ENCODE measurements at places on chromosomes 3 and 15.

DNA sequence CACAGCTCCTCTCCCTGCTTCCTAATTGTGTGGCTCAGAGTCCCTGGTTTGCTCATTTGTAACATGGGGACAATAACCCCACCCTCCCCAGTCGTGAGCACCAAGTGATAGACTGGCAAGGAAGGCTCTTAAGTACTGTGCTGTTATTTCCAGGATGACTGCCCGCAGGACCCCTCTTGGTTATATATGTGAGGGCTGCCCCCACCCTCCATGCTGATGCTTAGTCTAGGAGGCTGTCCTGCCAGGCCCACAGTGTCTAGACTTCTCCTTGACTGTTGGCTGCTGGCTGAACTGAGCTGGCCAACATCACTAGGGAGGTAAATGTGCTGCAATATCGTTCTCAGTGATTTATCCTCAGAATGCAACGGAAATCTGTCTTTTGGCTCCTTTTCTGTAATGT lies 45.1 kb downstream of the RAB11A start:
- DNase-seq, result no peak

DNA sequence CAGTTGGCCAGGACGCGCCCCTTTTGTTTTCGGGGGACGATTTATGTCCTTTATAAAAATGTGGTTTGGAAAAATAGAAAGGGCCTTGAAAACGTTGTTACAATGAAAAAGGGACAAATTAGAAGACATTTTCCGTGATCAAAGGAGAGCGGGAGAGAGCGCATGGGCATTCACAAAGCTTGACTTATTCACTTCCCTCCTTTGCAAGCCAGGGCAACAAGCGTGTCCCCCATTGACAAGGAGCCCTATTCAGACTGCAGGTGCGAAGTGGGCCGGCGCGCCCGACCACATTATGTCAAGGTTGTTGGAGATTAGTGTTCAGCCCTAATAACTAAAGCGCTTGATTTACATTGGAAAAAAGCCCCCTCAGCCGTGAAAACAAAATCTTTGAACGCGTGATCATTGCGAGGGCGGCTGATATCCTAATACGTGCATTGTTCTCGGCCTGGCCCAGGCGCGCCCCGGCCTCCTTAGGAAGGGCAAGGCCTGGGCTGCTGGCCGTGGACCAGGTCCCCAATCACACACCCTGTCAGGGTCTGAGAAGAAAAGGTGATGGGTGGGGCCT lies 25.9 kb downstream of the ZIC4 start:
- DNase-seq, result no peak

DNA sequence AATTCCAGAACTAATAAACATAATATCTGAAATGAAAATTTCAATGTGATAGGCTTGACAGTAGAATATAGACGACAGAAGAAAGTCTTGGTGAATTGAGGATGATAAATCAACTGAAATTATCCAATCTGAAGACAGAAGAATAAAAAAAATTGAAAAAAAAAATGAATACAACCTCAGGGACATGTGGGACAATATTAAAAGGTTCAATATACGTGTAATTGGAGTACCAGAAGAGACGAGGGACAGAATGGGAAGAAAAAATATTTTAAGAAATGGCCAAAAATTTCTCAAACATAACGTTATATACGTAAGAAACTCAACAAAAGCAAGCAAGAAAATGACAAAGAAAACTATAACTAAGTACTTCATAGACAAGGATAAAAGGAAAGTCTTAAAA lies 43.3 kb upstream of the HCLS1 start:
- no peak for DNase-seq

DNA sequence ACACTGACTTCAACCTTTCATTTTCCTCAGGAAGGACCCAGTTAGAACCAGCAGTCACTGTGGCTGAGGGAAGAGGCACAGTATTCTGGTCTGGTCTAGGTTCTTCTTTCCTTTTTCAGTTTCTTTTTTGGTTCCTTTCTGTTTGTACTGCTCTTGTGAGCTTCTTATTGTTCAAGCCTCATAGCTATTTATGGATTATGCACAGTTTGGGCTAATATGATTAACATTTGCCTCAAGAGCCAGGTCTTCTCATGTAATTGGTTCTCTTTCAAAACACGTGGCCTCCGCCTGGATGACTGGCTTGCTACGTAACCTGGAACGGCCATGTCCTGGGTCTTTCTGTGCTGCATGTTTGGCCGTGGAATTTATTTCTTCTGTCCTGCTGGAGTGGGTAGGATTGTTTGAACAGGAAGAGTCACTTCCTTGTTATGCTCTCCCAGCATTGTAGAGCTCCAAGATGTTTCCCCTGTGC lies 43.3 kb downstream of the RBMS3 start:
- no peak for DNase-seq

- no peak for DNase-seq
These were observed 81.4 kb downstream of the CHRD start for GRCh38 chr3:184461219-184461618.

DNA sequence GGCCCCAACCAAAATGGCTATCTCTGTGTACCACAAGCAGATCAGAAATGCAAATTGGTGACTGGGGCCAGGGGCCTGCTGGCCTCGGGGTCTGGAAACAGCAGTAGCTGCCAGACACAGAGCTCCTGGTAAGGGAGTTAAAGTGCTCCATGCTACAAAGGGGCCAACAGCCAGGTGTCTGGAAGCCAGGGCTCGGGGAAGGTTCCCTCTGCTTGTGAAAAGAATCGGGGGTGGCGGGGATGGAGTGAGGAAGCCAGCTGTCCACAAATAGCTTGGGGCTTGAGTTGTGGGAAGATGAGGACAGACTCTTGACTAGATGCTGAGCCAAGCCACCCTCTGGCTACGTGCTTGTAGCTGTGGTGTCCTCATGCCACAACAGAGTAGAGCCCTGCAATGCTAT lies 39.3 kb downstream of the CHRD start:
- no peak for DNase-seq

GRCh38 chr3:185983495-185984141 lies 45.8 kb upstream of the TRA2B start:
- peak; percentile 23 for DNase-seq

- no peak for DNase-seq
These were observed 87.5 kb downstream of the GAP43 start for GRCh38 chr3:115710799-115711198.

DNA sequence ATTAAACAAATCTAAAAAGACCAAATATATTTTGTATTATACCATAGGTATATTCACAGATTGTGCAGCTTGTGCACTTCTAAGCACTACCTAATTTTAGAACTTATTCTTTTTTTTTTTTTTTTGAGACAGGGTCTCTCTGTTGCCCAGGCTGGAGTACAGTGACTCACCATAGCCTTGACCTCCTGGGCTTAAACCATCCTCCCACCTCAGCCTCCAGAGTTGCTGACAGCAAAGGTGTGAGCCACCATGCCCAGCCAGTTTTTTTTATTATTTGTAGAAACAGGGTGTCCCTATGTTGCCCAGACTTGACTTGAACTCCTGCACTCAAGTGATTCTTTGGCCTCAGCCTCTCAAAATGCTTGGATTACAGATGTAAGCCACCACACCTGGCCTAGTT lies 11.9 kb upstream of the TKT start:
- no peak for DNase-seq

- no peak for DNase-seq
These were observed 189.4 kb downstream of the WNT5A start for GRCh38 chr3:55297706-55298105.

GRCh38 chr3:156298938-156299337 lies 178.6 kb downstream of the KCNAB1 start:
- no peak for DNase-seq

DNA sequence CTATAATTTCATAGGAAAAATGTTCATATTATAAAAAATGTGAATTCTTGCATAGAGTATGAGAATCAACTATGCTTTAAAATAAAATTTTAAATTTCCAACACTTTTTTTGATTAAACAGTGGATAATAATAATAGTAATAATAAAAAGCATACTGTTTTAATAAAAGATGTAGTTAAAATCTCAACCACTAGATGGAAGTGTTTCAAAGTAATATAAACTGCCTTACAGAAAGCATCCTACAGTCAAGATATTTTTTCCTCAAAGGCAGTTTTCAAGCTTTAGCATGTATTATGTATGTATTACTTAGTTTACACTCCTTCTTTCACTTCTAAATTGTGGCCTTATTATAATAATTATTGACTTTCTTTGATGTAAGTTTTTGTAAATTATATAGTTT lies 217.5 kb downstream of the CHL1 start:
- DNase-seq, result no peak

DNA sequence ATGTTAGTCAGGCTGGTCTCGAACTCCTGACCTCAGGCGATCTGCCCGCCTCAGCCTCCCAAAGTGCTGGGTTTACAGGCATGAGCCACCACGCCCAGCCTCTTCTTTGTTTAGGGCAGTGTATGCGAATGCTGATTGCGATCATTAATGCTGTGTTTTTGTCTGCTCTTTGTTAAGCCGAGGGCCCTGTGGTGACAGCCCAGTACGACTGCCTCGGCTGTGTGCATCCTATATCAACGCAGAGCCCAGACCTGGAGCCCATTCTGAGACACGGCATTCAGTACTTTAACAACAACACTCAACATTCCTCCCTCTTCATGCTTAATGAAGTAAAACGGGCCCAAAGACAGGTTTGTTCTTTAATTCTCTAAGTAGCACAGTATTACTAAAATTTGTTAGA lies 7.8 kb downstream of the KNG1 start:
- DNase-seq, result no peak

DNA sequence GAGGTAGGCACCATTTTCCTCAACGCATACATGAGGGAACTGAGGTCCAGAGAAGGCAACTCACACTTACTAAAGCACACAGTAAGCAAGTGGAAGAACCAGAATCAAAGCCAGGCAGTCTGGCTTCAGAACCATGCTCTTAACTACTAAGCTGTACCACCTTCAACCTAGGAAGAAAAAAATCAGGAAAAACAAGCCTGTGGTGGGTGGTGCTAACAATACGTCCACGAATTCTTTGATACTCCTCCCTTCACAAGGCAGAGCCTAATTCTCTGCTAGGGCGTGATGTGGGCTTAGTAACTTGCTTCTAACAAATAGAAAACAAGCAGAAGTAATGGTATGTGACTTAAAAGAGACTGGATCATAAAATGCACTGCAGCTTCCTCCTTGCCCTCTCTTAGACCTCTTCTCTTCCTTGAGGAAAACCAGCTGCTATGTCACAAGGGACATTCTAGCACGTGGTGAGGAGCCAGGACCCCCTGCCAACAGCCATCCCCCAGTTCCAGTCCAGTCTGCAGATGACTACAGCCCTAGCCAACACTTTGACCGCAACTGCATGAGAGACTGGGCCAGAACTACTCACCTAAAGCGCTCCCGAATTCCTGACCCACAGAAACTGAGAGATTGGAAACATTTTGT lies 36.9 kb downstream of the HACD2 start:
- no peak for DNase-seq

DNA sequence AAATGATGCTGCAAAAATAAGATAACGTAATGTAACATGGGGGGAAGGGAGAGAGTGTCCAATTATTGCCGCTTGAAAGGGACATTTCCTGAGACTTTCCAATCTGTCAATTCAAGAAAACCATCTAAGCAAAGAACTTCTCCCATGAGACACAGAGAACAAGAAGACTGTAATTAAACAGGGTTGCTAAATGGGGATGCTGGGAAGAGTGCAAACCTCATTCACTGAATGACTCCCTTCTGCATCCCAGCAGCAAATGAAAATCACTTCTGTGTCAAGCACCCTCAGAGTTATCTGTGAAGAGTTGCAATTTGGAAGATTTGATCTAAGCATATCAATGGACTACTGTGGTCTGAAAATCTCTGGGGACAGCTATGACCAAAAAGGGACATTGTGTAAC lies 3.6 kb downstream of the RFT1 start:
- DNase-seq, result no peak

DNA sequence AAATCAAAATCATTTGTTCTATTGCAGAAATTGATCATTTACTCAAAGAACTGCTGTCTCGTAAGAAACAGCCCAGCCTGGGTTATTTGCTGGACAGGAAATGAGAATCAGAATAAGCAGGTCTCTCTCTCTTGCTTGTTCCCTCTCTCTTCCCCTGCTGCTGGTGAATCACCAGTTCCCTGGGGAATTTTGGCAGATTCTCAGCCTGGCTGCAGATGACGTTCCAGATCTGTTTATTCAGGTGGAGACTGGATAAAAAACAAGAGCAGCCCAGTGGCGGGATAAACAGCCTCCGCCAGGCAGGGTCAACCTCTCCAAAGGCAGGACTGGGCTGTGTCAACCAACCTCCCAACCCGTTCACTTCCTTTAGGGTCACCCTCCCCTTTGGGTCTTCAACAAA lies 72.1 kb downstream of the LRIG1 start:
- peak; percentile 96 for DNase-seq

- DNase-seq, result no peak
These were observed 4.2 kb downstream of the VPS39 start for GRCh38 chr15:42203891-42204290.

- DNase-seq, result no peak
These were observed 186.1 kb upstream of the TSC22D2 start for GRCh38 chr3:150221904-150222523.

- no peak for DNase-seq
These were observed 828.4 kb downstream of the VGLL3 start for GRCh38 chr3:86162521-86162920.

DNA sequence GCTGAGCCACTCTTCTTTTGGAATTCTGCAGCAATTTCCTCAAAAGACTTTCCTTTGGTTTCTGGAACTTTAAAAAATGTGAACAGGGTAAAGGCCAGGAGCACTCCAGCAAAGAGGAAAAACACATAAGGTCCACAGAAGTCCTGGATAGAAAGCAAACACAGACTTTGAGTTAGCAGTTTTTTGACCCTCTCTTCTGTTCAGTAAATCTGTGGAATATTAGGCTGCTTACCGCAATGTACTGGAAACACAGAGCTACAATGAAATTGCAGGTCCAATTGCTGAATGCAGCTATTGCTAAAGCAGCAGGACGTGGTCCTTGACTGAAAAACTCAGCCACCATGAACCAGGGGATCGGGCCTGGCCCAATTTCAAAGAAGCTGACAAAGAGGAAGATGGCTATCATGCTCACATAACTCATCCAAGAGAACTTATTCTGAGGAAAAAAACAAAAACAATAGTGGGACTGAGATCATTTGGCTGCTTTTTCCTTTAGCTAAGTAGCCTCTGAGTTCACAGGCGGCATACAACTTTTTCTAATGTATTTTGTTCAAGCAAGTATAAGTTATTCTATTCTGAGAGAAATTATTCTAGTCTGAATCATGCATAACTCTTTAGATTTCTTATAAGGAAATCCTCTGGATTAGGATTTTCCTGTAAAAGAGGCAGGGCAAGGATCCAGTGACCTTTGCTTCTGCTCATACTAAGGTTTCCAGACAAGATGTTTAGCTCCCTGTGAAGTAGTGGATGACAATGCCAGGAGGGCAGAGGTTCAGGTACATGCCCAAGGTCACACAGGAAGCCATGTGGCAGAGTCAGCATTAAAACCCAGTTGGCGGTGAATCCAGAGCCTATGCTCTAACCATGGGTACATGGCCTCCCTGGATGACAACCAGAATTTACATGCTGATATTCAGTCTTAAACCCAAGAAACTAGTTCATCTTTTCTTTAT lies 28.3 kb downstream of the SLC2A2 start:
- DNase-seq, result no peak

DNA sequence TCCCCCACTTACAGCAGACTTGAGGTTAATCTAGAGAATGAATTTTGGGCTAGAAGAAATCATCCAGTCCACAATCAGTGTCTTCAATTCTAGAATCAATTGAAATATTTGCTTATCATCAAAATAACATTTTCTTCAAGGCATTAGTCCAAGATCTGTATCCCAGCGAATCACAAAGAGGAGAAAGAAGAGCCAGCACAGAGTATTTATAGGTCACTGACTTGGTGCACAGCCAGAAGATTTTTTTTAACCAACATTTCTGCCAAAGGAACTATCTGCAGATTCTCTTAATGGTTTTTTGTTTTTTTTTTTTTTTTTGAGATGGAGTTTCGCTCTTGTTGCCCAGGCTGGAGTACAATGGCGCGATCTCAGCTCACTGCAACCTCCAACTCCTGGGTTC lies 178.2 kb downstream of the TNIK start:
- DNase-seq, result peak; percentile 64

- DNase-seq, result peak; percentile 95
These were observed 29.7 kb downstream of the ALG1L2 start for GRCh38 chr3:130111185-130111864.

All from fibroblast of skin of left biceps (primary cell).